ENCODE measurements at places on chromosomes 5 and 9.
A peak's percentile ranks its signal among the peaks of the same experiment; 100 is the strongest.

DNA sequence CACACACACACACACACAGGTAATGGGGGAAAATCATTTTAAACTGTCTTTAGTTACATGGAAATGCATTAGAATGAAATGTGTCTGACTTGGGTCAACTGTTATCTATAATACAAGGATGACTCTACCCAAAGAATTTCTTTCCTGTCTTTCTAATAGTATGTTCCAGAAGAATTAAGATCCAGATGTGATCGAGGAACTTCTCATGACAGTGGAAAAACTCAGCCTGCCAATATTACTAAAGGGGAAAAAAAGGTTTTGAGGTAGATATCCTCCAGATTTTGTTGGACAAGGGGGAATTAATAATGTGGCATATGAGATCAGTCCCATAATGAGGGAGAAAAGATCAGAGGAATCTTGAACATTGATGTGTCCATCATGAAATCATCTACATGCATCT lies 190.6 kb upstream of the MAP3K1 start:
- H3K27ac ChIP-seq: no peak overlapping the region
- H3K4me1 ChIP-seq: no peaks in the 10 kb centered on the region
- no peak overlapping the region for H3K4me3 ChIP-seq
- no peak for DNase-seq

DNA sequence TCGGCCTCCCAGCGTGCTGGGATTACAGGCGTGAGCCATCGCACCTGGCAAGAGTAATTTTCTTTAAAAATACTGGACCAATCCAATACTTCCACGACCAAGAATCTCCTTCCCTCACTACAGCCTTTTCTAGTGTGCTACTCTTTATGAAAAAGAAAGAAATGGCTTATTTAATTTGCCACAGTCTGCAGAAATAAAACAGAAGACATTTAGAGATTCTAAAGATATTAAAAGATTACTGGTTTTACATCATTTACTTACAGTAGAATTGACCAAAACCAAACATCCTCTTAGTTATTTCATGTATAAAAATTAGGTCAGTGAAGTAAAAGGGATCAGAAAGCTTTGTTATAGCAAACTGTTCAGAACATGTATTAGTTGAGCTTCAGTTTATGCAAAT lies 679.6 kb downstream of the MAT2B start:
- H3K27me3 ChIP-seq: no peaks in the 10 kb centered on the region
- no peak for DNase-seq
- H3K27ac ChIP-seq: no peak overlapping the region

DNA sequence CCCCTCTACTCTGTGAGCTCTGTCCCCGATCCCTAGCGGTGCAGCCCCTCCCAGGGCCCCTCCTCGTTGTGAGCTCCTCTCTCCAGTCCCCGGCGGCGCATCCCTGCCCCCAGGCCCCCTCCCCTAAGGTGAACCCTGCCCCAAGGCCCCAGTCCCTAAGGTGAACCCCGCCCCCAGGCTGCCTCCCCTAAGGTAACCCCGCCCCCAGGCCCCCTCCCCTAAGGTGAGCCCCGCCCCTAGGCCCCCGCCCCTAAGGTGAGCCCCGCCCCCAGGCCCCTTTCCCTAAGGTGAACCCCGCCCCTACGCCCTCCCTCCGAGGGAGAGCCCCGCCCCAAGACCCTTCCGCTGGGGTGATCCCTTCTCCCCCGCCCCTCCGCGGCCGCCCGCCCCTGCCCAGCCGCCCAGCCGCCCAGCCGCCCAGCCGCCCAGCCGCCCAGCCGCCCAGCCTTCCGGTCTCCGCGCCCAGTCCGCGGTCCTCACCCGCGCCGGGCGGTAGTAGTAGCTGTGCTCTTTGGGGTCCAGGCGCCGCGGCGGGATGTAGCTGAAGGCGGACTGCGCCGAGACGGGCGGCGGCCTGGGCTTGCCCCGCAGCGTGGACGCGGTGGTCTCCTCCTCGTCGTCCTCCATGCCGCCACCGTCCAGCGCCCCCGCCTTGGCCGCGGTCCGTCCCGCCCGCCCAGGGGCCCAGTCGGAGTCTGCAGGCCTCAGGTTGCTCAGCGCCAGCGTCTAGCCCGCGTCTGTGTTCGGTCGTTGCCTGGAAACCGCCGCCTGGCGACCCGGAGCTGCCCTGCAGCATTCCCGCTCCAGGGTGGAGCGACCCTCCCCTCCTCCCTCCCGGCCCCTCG lies at the start of gene CFAP90:
CFAP90 (minus strand) TSS at position 739 of the 845 bp plus-strand sequence; CDS start at position 627, 112 bp downstream.
- DNase-seq: no peak
- peaks cover 9% of the 10 kb centered on the region for H3K27me3 ChIP-seq
- no peaks in the 10 kb centered on the region for H3K4me1 ChIP-seq
- no peak within 1 kb of the TSS for H3K27ac ChIP-seq
- no peak within 1 kb of the TSS for H3K4me3 ChIP-seq
- no peaks in the 10 kb centered on the region for H3K36me3 ChIP-seq

- no peak for DNase-seq
- H3K27me3 ChIP-seq: no peaks in the 10 kb centered on the region
- no peak overlapping the region for H3K27ac ChIP-seq
- no peak overlapping the region for H3K4me3 ChIP-seq
- H3K36me3 ChIP-seq: no peaks in the 10 kb centered on the region
These were observed 7.0 kb downstream of the DOLK start for GRCh38 chr9:128940271-128940921.

- H3K4me1 ChIP-seq: peaks cover 28% of the 10 kb centered on the region
- DNase-seq: no peak
- H3K36me3 ChIP-seq: no peaks in the 10 kb centered on the region
- H3K27me3 ChIP-seq: no peaks in the 10 kb centered on the region
These were observed 78.4 kb downstream of the BOD1 start for GRCh38 chr5:173538018-173538417.

- peaks cover 3% of the 10 kb centered on the region for H3K4me1 ChIP-seq
- DNase-seq: no peak
- H3K36me3 ChIP-seq: no peaks in the 10 kb centered on the region
- H3K27ac ChIP-seq: no peak overlapping the region
These were observed 109.5 kb downstream of the PRKACG start for GRCh38 chr9:68904454-68904853.

- H3K4me3 ChIP-seq: no peak overlapping the region
- DNase-seq: no peak
- H3K27ac ChIP-seq: no peak overlapping the region
- H3K4me1 ChIP-seq: no peaks in the 10 kb centered on the region
These were observed 185.6 kb downstream of the TSSK1B start for GRCh38 chr5:113249206-113249605.

DNA sequence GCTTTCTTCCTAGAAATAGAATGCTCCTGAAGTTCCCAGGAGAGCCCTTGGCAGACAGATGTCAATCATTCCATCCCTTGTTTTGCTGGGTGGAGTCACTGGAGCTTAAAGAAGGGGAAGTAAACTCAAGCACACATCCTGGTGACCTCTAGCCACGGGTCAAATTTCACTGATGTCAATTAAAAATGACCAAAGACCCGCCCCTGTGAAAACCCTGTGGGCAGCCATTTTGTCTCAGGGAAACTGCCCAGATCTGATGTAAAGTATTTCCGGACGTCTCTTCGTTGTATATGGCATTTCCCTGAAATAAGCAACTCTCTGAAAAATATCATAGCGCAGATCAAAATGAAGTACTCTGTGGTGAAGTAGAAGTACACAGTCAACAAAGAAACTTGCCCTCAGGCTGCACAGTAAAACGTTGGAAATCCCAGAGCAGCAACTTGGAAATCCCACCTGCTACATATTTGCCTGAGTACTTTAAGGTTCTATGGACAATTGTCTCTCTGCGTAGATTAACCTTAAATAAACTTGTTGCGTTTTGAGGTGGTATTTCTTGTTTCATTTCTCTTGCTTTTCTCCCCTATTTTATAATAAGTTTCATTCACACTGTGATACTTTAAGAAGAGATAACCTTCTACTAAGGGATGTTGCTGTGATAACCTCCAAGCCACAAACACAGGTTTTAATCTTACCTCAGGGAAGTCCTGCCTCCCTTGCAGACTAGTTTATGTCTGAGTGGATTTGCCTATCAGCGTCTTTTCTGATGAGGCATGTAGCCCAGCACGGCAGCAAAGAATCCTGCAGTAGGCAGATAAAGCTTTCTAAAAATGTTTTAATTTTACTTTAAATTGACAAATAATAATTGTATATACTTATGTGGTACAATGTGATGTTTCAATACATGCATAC lies 60.9 kb upstream of the PIP5K1B start:
- no peaks in the 10 kb centered on the region for H3K36me3 ChIP-seq
- peak; percentile 63 for DNase-seq
- H3K4me3 ChIP-seq: peak overlapping the region; percentile 36
- H3K4me1 ChIP-seq: peaks cover 49% of the 10 kb centered on the region

DNA sequence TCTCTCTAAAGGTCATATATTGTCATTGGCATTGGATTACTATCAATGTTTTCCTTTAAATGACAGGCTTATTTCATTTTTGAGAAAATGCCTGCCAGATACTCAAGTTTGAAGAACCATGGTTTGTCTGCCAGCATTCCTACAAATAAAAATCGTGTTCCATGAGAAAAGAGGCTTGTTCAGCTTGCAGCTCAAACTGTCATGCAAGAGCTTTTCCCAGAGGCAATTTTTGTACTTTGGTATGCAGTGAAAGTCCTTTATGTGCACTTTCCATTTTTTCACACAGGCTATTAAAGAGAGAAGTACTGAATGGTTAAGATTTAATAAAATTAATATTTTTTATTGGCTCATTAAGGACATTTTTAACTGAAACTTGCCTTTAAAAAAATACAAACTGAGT lies 110.4 kb downstream of the FBXO4 start:
- no peak overlapping the region for H3K4me3 ChIP-seq
- no peaks in the 10 kb centered on the region for H3K4me1 ChIP-seq
- no peaks in the 10 kb centered on the region for H3K36me3 ChIP-seq
- H3K27me3 ChIP-seq: no peaks in the 10 kb centered on the region
- DNase-seq: no peak

DNA sequence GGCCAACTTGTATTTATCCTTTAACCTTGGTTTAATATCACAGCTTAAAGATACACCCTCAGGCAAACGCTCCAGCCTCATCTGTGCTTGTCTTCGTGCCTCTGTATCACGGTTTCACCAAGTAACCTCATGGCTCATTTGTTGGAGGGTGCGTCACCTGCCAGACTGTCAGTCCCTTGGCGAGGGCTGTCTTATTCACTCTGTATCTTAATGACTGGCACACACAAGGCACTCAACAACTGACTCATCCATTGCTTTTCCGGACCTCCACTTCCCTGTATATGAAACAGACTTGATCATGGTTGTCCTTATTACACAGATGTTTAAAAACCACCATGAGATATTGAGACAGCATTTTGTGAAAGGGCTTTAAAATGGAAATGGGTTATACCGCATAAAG lies 28.0 kb downstream of the LCP2 start:
- DNase-seq: no peak
- no peaks in the 10 kb centered on the region for H3K27me3 ChIP-seq
- H3K36me3 ChIP-seq: peaks cover 22% of the 10 kb centered on the region
- H3K4me3 ChIP-seq: no peak overlapping the region
- no peak overlapping the region for H3K27ac ChIP-seq

DNA sequence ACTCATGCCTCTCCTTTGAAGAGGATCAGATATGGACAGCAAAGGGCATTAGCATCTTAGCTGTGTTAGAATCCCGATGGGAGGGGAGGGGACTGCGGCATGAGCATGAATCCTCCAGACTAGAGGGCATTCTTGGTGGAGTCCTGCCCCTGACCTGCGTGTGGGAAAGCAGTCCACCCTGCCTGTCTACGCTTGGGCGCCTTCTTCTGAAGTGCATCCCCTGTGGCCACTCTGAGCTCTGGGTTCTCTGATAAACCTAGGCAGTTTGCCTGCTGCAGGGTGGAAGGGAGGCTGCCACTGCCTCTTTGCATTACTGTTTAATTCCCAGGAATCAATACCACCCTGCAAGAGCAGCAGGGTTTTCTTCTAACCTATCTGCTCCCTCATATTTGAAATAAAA lies 169.3 kb downstream of the INSYN2B start:
- no peak for DNase-seq
- peaks cover 15% of the 10 kb centered on the region for H3K4me1 ChIP-seq
- H3K27ac ChIP-seq: no peak overlapping the region
- no peaks in the 10 kb centered on the region for H3K27me3 ChIP-seq
- no peak overlapping the region for H3K4me3 ChIP-seq
- H3K36me3 ChIP-seq: peaks cover 50% of the 10 kb centered on the region

DNA sequence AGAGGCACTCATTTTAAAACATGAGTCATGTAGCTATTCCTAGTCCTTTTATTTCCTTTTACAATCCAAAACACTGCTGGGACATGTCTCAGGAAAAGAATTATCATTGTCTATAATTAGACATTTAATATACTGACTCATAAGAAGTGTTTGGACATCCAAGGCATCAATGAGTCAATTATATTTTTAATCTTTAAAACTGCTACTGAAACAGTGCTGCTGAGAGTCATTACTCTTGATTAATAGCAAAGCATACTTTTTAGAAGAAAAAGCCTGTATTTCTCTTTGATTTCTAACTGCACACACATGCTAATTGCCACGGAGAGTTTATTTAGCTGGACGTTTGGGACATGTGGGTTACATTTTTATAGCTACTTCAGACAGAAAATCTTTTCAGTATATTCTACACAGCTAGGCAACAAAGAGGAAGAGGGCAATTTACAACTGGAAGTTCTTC lies 1249.0 kb upstream of the CDH18 start:
- H3K36me3 ChIP-seq: no peaks in the 10 kb centered on the region
- H3K4me3 ChIP-seq: no peak overlapping the region
- H3K27me3 ChIP-seq: no peaks in the 10 kb centered on the region
- no peaks in the 10 kb centered on the region for H3K4me1 ChIP-seq
- no peak for DNase-seq

DNA sequence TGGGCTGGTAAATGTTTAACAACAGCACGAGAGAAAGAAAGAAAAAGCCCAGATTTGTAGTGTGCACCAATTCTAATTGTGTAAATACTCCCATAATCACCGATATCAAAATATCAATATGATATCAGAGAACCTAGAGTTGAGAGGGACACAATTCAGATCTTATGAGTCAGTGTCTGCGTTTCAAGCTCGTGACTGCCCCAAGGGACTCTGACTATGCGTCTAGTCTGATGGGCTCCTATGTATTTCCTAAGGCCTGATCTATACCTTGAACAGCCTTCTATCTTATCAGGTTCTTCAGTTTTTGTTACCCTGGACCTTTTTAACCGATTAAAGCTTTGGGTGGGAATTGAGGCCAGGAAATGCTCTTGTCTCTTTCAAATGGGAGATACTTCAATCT lies 243.0 kb upstream of the SLC24A2 start:
- no peak overlapping the region for H3K27ac ChIP-seq
- no peaks in the 10 kb centered on the region for H3K27me3 ChIP-seq
- DNase-seq: no peak
- no peaks in the 10 kb centered on the region for H3K4me1 ChIP-seq
- no peaks in the 10 kb centered on the region for H3K36me3 ChIP-seq

DNA sequence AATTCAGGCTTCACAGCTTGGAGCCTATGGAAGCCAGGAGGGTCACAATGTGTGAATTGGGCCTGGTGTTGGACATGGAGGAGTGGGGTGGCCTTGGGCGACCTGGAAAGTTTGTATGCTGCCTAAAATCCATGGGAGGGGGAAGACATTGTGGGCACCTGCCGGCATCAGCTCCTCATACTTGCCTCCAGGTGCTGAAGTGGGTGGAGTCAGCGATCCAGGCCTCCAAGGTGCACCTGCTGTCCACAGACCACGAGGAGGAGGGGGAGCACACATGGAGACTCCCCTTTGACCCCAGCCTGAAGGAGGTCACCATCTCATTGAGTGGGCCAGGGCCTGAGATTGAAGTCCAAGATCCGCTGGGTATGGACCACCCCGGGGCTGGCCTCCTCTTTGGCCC lies 29.1 kb downstream of the HMCN2 start:
- H3K36me3 ChIP-seq: no peaks in the 10 kb centered on the region
- H3K27ac ChIP-seq: no peak overlapping the region
- DNase-seq: no peak
- no peaks in the 10 kb centered on the region for H3K4me1 ChIP-seq
- no peak overlapping the region for H3K4me3 ChIP-seq
- peaks cover 1% of the 10 kb centered on the region for H3K27me3 ChIP-seq

Data from GM12878 (cell line).